ENCODE measurements at places on chromosomes 6 and 20. TPM values are rescaled to one million over a fixed set of nuclear protein-coding genes. Genes with fewer than 3 reads are reported as not detected.
A peak's percentile ranks its signal among the peaks of the same experiment; 100 is the strongest.

Gene DDX43
- 24.9 TPM for total RNA-seq

Gene FAM162B
- total RNA-seq = 7.7 TPM

Gene TMEM74B
- 0.73 TPM for total RNA-seq

Gene ULBP1
- not detected for total RNA-seq

Gene TFEB
- total RNA-seq = 6.4 TPM

- DNase-seq = no peak
- H3K27ac ChIP-seq = no peak overlapping the region
- H3K4me1 ChIP-seq = no peaks in the 10 kb centered on the region
- H3K36me3 ChIP-seq = no peaks in the 10 kb centered on the region
Observed at GRCh38 chr20:11117808-11118528, 444.2 kb upstream of the JAG1 start.

DNA sequence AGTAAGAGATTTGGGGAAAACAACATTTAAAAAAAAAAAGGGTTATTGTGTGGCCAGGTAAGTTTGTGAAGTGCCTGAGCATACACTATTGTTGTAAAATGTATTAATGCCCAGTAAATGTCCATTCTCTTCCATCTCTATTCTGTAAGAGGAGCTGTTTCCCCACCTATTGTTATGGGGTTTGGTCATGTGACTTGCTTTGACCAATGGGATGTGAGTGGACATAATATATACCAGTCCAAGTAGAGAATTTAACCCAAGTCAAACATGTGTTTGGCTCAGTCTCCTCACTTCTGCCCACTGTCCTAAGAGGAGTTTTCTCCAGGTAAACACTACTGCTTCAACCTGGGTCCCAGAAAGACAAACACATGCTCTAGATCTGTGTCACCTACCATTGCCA is 377.1 kb downstream of the FOXA2 start:
- no peak overlapping the region for H3K27ac ChIP-seq
- no peak for DNase-seq

DNA sequence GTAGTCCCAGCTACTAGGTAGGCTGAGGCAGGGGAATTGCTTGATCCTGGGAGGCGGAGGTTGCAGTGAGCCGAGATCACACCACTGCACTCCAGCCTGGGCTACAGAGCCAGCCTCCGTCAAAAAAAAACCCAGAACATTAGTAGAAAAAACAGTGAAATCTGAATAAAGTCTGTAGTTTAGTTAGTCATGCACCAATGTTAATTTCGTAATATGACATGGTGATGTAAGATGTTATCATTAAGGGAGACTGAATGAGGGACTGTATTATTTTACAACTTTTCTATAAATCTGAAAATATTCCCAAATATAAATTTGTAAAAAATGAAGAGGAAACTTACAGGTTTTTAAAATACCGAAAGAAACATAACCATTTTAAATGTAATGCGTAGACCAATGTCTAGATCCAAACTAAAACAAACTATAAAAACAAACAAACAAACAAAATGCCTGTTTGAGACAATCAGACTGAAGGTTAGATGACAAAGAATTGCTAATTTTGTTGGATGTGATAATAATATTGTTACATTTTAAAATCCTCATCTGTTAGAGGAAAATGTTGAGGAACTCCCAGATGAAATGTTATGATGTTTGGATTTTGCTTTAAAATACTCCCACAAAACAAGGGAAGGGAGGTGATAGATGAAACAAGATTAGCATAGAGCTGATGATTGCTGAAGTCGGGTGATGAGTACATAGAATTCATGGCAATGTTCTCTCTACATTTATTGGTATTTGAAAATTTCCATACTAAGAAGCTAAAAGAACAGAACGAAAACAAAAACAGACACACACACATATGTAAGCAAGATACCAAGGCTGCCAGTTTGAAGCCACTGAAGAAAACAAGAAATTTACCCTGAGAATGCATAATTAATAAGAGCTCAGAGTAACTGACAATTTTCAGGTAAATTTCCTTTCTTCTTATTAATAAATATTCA is 1.8 kb downstream of the GSTA4 start:
- H3K4me1 ChIP-seq = peaks cover 14% of the 10 kb centered on the region
- H3K4me3 ChIP-seq = peak overlapping the region; percentile 76
- DNase-seq = no peak
- peak overlapping the region; percentile 91 for H3K27ac ChIP-seq

GRCh38 chr6:16345449-16346330 is 107.3 kb downstream of the GMPR start:
- DNase-seq = no peak
- H3K27ac ChIP-seq = no peak overlapping the region
- no peak overlapping the region for H3K4me3 ChIP-seq
- peaks cover 7% of the 10 kb centered on the region for H3K4me1 ChIP-seq
- no peaks in the 10 kb centered on the region for H3K36me3 ChIP-seq

- H3K4me1 ChIP-seq = no peaks in the 10 kb centered on the region
- H3K27ac ChIP-seq = no peak overlapping the region
- no peaks in the 10 kb centered on the region for H3K36me3 ChIP-seq
- no peak for DNase-seq
- no peaks in the 10 kb centered on the region for H3K27me3 ChIP-seq
- no peak overlapping the region for H3K4me3 ChIP-seq
Observed at GRCh38 chr6:69848552-69848951, 17.8 kb upstream of the COL19A1 start.

- no peak overlapping the region for H3K4me3 ChIP-seq
- no peaks in the 10 kb centered on the region for H3K27me3 ChIP-seq
- H3K27ac ChIP-seq = peak overlapping the region; percentile 62
- H3K4me1 ChIP-seq = peaks cover 24% of the 10 kb centered on the region
- peaks cover 72% of the 10 kb centered on the region for H3K36me3 ChIP-seq
Observed at GRCh38 chr6:3280866-3281465, 22.2 kb downstream of the PSMG4 start.

DNA sequence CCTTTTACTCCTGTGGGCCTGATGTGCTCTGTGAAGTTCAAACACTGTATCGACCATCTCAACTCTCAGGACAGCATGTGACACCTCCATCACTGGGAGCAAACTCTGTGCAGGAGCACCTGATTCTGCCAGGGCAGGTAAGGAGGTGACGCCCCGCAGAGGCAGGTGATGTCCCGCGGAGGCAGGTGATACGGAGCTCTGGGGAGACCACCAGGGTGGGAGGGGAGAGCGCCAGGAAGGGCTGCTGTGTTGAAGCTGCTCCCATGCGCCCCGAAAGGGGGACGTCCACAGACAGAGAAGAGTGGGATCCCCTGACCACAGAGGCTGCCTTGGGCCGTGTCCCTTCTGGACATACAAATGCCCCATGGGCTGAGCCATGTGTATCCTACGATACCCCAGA is 58.3 kb downstream of the DACT2 start:
- no peak overlapping the region for H3K4me3 ChIP-seq
- no peak for DNase-seq
- peaks cover 13% of the 10 kb centered on the region for H3K4me1 ChIP-seq

DNA sequence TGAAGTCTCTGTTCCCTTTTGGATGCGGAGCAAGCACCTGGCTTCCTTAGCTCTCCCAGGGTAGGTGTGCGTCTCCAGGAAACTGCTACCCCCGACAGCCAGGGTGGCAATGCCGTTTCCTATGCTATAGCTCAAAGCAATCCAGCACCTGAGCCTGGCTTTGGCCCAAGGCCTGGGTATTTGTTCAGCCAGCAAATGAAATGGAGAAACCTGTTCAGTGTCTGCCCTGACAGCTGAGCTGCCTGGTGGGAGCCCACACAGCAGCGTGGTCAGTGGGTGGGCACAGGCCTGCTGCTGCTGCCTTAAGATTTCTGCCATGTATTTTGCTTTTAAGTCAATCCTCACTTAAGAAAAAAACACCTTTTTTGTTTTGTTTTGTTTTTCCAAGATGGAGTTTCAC is 13.7 kb downstream of the SPATA2 start:
- peaks cover 22% of the 10 kb centered on the region for H3K4me1 ChIP-seq
- H3K36me3 ChIP-seq = peaks cover 32% of the 10 kb centered on the region

DNA sequence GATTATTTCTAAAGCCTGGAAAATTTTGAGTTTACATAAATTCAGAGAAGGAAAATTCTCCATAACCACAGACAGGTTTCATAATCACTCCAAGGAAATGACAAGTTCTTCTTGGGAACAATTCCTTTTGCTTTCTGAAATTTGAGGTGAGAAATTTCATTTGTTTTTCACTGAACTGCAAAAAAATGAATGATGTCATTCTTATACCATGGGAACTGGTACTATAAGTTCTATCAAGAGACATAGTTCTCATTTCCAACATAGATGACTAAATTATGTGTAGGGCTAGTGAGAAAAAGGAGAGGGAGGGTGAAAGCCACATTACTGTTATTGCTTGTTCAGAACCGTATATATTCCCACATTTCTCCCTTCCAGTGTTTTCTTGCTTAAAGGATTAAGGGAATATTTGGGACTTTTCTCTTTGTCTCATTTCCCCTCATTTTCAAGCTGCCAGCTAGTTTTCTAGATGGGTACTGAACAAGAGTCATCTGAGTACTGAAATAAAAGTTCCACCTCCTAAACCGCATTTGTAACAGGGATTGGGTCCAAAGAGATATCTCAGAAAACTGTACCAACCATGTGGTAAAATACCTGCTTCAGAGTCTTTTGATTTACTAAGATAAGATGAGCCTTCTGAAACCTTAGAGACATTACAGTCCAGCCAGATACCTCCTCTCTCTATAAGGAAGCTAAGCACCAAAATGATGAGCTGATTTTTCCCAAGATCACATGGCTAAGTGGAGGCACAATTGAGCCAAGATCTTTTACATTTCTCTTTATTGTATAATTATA is 144.3 kb upstream of the PRDM1 start:
- H3K27me3 ChIP-seq = no peaks in the 10 kb centered on the region
- no peak overlapping the region for H3K27ac ChIP-seq
- H3K4me3 ChIP-seq = no peak overlapping the region
- no peak for DNase-seq
- H3K4me1 ChIP-seq = no peaks in the 10 kb centered on the region

DNA sequence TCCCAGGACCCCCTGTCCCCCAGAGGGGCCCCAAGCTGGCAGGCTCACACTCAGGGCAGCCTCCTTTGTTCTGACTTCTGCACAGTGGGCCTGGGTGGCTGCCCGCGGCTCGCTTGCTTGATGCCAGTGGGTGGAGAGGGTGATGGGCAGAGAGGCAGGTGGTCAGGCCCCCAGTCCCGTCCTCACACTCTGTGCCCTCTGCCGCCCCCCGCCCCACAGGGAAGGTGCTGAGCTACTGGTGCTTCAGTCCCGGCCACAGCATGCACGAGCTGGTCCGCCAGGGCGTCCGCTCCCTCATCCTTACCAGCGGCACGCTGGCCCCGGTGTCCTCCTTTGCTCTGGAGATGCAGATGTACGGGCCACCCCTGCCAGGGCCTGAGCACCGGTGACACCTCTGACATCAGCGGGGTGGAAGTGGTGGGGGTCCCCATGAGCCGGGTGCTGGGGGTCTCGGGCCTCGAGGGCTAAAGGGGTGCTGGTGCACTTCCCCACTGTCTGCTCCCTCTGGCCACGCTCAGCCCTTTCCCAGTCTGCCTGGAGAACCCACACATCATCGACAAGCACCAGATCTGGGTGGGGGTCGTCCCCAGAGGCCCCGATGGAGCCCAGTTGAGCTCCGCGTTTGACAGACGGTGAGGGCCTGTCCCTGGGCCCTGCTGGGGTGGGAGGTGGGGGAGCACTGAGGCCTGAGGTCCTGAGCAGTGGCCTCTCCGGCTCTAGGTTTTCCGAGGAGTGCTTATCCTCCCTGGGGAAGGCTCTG is 8.9 kb upstream of the TNFRSF6B start:
- H3K4me1 ChIP-seq = peaks cover 37% of the 10 kb centered on the region
- H3K4me3 ChIP-seq = no peak overlapping the region
- peaks cover 5% of the 10 kb centered on the region for H3K36me3 ChIP-seq
- H3K27ac ChIP-seq = peak overlapping the region; percentile 82
- H3K27me3 ChIP-seq = no peaks in the 10 kb centered on the region
- DNase-seq = no peak

GRCh38 chr6:163387317-163387716 is 27.2 kb upstream of the QKI start:
- no peaks in the 10 kb centered on the region for H3K36me3 ChIP-seq
- peak; percentile 31 for DNase-seq
- no peak overlapping the region for H3K4me3 ChIP-seq
- no peaks in the 10 kb centered on the region for H3K27me3 ChIP-seq
- H3K27ac ChIP-seq = no peak overlapping the region
- H3K4me1 ChIP-seq = no peaks in the 10 kb centered on the region

GRCh38 chr6:46325561-46326530 is 155.1 kb upstream of the ENPP5 start:
- DNase-seq = no peak
- H3K27me3 ChIP-seq = no peaks in the 10 kb centered on the region
- H3K27ac ChIP-seq = no peak overlapping the region
- H3K4me1 ChIP-seq = peaks cover 3% of the 10 kb centered on the region
- H3K4me3 ChIP-seq = no peak overlapping the region
- H3K36me3 ChIP-seq = no peaks in the 10 kb centered on the region

DNA sequence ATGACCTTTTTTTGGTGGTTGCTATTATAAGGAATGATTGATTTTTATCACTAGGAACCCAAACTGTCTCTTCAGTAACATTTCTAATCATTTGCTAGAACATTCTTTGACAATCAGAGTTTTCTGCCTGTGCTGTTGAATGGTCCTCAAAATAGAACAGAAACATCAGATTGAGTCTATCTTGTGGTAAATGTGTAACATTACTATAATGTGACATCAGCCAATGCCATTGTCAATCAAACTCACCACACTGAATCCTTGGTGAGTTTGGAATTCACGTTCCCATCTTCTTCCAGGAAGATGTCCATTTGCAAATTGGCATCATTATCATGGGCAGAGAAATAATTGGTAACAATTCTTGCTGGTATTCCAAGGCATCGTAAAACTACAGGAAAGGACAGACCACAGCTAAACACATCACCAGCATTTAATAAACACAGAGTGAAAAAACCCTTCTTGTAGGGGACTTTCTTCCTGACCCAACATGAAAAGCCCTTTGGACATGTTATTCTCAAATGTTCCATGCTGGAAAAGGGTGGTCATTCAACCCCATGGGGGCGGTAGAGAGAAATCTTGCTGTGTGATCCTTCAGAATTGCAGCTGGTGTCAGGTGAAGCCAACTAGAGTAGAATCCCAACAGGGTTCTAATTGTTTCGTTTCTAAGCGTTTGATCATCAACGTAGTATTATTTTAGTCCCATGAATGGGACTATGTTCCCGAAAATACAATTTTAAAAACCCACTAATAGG is 98.5 kb downstream of the F13A1 start:
- no peak overlapping the region for H3K4me3 ChIP-seq
- H3K36me3 ChIP-seq = no peaks in the 10 kb centered on the region
- H3K27ac ChIP-seq = no peak overlapping the region
- H3K4me1 ChIP-seq = no peaks in the 10 kb centered on the region

DNA sequence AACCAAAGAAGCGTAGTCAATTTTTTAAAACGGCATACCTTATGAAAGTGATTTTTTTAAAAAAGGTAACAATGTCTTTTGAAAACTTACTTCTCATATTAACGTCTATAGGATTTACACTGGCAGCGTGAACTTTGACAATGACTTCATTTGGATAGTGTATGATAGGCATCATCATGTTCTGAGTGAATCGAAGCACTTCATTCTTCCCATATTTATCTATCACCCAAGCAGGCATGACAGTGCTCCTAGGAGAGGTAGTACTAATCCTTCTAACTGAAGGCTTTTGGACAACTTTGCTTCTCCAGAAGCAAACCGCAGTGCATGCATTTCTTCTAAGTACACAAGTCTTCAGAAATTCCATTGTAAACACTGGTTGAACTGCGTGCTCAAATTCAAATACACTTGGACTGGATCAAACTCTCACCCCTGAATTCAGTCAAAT is 618 bp downstream of the RTN4IP1 start:
- no peak for DNase-seq
- peak overlapping the region; percentile 85 for H3K4me3 ChIP-seq
- H3K27me3 ChIP-seq = no peaks in the 10 kb centered on the region
- peaks cover 16% of the 10 kb centered on the region for H3K4me1 ChIP-seq
- peak overlapping the region; percentile 84 for H3K27ac ChIP-seq
